ENCODE measurements at places on chromosomes 13 and 19. TPM values are rescaled to one million over a fixed set of nuclear protein-coding genes. Genes with fewer than 3 reads are reported as not detected.
A peak's percentile ranks its signal among the peaks of the same experiment; 100 is the strongest.

DNA sequence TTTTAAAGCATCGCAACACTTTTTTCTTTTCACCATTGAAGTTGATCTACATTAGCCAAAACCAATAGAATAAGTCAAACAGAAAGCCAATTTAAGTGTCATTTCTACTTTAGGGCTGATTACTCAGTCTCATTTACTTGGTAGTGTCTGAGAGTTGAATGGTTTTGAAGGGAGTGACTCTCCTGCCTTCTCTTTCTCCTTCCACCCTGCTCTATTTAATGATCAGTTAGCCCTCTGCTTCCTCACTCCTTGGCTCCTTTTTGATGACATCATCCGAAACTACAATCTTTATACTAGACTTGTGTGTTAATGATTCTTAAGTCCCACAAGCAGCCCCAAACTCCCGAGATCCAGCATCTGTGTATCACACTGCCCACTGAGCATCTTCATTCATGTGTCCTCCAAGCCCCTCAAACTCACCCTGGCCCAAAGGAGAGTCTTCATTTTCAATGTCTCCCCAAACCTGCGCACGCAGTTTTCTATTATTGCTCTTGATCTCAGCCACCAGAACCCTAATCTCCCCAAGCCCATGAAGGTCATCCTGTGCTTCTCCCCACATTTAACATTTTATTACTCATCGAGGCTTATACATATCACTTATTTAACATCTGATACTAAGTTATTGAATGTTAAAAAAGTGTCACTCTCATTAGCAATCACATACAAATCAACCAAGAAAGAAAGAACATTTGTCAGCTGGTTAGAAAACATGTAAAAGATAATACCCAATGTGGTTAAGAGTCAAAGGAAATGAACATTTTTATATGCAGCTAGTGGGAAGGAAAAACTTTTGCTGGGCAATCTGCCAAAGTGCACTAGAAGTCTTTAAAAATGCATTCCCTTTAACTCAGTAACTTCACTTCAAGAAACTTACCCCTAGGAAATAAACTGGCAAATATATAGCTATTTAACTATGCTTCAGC is 32.2 kb upstream of the ARGLU1 start:
- ATAC-seq, result no peak

GRCh38 chr13:59354665-59355369 is 808.9 kb downstream of the DIAPH3 start:
- ATAC-seq, result no peak

GRCh38 chr19:44282846-44283245 is 22.0 kb downstream of the ZNF235 start:
- no peak for ATAC-seq

DNA sequence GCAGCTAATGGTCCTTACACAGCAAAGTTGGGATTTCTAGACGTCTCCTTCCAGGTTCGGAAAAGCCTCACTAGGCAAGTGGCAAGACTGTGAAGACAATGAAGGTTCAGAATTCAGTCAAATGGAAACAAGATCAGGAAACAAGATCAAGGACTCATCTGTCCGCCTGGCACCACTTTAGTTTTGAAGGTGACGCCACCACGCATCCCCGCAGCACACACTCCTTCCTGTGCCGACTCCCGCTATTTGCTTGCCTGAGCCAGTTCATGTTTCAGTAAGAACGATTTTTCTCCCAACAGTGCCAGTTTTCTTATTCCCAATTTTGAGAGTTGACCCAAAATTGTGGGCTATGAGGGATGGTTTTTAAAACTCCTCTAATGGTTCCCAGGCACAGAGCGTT is 41.4 kb downstream of the MPHOSPH8 start:
- ATAC-seq, result no peak

- ATAC-seq, result peak; percentile 87
Observed at GRCh38 chr19:41785653-41786052, 10.7 kb upstream of the CEACAM3 start.

DNA sequence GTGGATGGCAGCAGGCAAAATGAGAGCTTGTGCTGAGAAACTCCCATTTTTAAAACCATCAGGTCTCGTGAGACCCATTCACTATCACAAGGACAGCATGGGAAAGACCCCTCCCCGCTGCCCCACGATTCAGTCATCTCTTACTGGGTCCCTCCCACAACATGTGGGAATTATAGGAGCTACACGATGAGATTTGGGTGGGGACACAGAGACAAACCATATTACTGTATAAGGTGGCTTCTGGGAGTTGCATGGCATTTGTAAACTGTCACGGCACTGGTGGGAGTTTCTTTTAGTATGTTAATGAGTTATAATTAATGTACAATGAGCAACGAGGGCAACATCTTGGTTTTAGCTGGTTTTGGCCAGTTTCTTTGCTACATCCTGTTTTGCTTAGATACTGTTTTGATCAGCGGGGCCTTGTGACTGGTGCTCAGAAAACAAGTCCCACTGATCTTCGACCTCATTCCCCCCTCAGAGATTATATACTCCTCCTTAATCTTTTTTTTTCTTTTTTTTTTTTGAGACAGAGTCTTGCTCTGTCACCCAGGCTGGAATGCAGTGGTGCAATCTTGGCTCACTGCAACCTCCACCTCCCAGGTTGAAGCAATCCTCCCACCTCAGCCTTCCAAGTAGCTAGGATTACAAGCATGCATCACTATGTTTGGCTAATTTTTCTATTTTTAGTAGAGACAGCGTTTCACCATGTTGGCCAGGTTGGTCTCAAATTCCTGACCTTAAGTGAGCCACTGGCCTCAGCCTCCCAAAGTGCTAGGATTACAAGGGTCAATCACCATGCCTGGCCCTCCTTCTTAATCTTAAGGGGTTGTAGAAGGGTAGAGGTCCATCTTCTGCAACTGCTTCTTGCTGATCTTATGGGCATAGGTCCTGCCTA is 21.3 kb upstream of the ZNF599 start:
- no peak for ATAC-seq

DNA sequence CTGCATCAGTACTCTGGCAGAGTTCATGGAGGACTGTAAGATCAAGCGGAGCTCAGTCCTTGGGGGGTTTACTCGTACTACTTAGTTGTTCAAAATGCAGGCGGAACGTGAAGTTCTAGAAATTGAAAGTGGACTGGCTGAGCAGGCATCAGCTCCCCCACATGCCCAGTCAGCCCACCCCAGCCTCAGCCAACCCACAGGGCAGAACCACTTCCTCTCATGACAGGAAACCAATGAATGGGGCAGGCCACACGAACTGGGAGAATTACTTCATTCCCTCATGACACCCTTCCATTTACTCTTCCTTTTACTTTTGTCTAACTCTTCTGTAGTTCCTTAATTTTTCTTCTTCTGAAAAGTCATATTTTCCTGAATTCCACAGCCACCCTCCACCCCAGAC is 71.9 kb downstream of the FLT1 start:
- ATAC-seq, result peak; percentile 29

GRCh38 chr13:52659340-52659739 is 6.7 kb downstream of the SUGT1 start:
- no peak for ATAC-seq

DNA sequence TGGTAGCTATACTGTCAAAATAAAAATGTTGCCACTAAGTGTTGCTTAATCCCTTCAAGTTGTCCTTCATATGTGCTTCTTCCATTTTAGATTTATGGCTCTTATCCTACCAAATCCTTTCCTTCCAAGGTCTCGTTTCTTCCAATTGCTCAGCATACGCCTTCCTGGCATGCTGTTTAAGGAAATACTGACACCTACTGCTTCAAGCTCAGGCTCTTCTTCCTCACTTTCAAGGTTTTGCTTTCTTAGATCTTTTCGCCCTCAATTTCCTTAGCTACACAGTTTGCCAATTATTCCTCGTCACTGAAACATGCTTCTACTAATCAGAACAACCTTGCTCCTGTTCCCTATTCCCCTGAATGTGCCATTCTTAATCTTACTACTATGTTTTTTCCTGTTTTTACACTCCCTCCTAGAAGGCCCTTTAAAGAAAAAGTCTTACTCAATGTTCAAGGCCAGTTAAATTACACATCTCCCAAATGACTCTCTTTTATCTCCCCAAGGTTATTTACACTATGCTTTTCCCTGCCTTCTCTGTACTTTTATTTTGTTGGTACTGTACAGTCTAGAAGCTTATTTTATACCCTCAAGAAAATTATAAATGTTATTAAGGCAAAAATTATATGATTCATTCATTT is 343.1 kb downstream of the MZT1 start:
- ATAC-seq, result no peak

DNA sequence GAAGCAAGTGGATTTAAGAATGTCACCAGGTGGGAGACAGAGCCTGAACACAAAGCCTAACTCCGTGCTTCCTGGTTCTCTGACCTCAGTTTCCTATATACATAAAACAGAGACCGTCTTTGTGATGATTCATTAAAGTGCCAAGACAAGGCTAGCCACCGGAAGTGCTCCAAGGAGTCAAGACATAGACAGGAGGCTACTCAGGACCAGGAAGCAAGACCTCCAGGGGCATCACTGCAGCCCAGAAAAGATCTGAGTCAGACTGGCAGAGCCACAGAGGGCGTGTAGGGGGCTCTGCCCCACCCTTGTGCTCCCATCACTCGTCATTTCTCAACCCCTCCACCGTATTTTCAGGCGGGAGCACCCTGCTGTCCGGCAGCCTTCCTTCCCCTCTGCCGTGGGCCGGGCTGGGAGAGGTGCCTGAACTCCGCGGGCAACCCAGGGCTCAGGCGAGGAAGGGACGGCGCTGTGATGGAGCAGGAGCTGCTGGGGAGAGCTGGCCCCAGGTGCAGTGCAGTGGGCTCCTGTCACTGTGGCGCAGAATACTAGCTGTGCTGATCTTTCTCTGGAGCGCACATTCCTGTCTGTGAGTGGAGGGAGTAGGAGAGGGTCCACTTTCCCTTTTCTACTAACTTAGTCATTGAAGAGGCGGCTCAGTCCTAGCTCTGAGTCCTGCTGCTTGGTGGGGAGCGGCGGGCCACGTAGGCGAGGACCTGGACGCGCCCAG is 134.7 kb upstream of the GPR12 start:
- ATAC-seq, result no peak

GRCh38 chr13:25175026-25175425 is 2.9 kb upstream of the AMER2 start:
- ATAC-seq, result no peak

- ATAC-seq, result peak; percentile 89
Observed at GRCh38 chr13:108911807-108912206, 282.4 kb downstream of the MYO16 start.

- ATAC-seq, result no peak
Observed at GRCh38 chr19:30807278-30807677, 435.1 kb downstream of the ZNF536 start.

- peak; percentile 27 for ATAC-seq
Observed at GRCh38 chr19:38266981-38267597, 2.7 kb downstream of the SPINT2 start.

- ATAC-seq, result no peak
Observed at GRCh38 chr13:90205911-90206310, 1141.6 kb upstream of the MIR17HG start.

DNA sequence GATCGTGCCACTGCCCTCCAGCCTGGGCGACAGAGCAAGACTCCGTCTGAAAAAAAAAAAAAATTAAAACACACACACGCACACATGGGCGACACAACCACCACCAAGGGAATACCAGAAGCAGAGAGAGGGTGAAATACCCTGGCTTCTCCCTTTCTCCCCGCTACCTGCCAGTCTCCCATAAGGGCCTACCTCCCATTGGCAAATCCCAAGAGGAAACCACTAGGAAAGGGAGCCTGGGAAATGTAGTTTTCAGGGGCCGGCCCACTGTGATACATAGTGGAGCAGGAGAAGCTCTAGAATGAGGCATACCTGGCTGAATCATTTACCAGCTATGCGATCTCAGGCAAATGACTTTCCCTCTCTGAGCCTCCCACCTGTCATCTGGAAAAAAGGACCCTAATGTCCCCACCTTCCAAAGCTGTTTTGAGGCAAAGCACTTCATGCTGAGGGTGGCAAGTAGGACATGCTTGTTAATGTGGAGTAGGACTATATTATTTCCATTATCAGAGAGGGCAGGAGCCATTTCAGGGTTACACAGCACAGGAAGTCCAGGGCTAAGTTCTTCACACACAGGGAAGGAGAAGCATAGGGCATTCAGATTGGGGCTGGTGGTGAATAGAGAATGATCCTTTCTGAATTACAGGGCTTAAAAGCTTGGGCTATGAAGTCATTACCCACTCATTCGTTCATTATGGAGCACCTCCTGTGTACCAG is 14.3 kb upstream of the HNRNPUL1 start:
- no peak for ATAC-seq

DNA sequence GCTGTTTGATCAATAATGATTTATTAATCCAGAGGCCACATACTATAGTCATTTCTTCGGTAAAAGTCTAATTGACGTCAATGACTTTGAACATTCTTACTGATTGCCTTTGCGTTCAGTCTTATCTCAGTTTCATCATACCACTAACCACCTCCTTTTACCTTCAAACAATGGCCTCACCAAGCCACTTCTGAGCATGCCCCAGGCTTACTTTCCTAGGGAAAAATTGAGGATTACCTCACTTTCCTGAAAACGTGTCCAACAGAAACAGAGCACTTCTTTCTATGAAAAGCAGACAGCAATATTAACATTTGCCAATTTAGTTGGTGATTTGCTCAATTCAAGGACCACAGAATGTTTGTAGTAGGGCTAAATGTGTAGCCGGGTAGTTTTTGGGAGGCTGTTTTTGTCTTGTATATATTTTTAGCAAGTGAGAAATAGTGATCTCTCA is 157.6 kb downstream of the KLF5 start:
- ATAC-seq, result no peak

DNA sequence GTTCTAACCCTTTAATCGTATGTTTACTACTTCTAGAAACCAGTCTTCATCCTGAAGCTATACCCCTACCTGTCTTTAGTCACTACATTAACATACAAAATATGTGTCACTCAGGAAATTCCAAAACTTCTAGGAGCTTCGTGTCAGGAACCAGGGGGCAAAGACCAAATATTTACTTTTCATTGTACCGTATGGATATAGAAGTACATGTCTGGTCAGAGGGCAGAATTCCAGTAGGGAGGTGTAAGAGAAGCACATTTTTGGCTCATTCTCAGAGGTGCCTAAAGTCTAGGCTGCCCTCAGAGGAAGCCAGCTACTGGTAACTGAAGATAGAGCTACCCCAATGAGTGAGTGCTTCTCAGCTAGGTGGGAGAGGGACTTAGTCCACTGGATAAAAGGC is 320.7 kb downstream of the DIAPH3 start:
- no peak for ATAC-seq

DNA sequence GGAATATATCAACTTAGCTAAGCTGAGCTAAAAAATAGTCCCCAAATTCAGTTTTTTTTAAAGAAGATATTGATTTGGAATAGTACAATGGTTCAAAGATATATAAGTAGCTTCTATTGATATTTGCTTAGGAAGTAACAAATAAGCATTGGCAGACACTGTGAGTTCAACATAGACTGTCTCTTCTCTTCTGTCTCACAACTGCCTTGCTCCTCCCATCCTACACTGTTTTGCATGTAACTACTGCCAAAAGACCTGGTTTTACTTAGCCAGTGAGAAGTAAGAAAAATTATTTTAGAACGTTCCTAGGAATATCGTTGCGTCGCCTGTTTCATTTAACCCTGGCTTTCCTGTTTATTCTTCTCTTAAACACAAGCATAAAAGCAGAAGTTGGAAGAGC is 859.0 kb upstream of the SPRY2 start:
- ATAC-seq, result no peak

NLRP11 gene
- total RNA-seq, result not detected

CAMSAP3 gene
- 21.2 TPM for total RNA-seq

PRODH2 gene
- total RNA-seq, result not detected

FPR1 gene
- 1.2 TPM for total RNA-seq

PGLYRP2 gene
- total RNA-seq, result not detected

MAU2 gene
- total RNA-seq, result 33.4 TPM

FSD1 gene
- 0.36 TPM for total RNA-seq

NEK5 gene
- total RNA-seq, result 0.16 TPM

CGB3 gene
- total RNA-seq, result not detected

ADGRE2 gene
- total RNA-seq, result 1.5 TPM

PDX1 gene
- total RNA-seq, result not detected

PSG1 gene
- not detected for total RNA-seq
